ENCODE measurements at places on chromosomes 7 and 10. TPM values are rescaled to one million over a fixed set of nuclear protein-coding genes. Genes with fewer than 3 reads are reported as not detected.

The PLEKHS1 gene
- not detected for total RNA-seq

The HMX3 gene
- not detected for total RNA-seq

The SH2D4B gene
- 0.12 TPM for total RNA-seq

The FRMD4A gene
- total RNA-seq, result 3.4 TPM

The ZDHHC16 gene
- total RNA-seq, result 41.5 TPM

The ENTPD1 gene
- 108 TPM for total RNA-seq

The PHF14 gene
- total RNA-seq, result 45.1 TPM

The OIT3 gene
- not detected for total RNA-seq

The PRKAG2 gene
- total RNA-seq, result 56.3 TPM

The GRID2IP gene
- total RNA-seq, result 1.7 TPM

The INSYN2A gene
- not detected for total RNA-seq

The UNCX gene
- total RNA-seq, result not detected

The CYP2E1 gene
- 2.1 TPM for total RNA-seq

The AOAH gene
- total RNA-seq, result 4.7 TPM

The ZNF467 gene
- 0.32 TPM for total RNA-seq

The CDC14C gene
- total RNA-seq, result not detected

The FAM20C gene
- total RNA-seq, result 0.54 TPM

The ASB10 gene
- total RNA-seq, result not detected

The MRLN gene
- total RNA-seq, result not detected

The DNTT gene
- total RNA-seq, result not detected

The TMEM72 gene
- total RNA-seq, result not detected

The BTBD16 gene
- not detected for total RNA-seq

The FAM24B gene
- 11.7 TPM for total RNA-seq

The GSAP gene
- 200 TPM for total RNA-seq

The CALHM1 gene
- 0.41 TPM for total RNA-seq

The MYL10 gene
- not detected for total RNA-seq

The UBE2D1 gene
- 13.5 TPM for total RNA-seq

The OGDHL gene
- total RNA-seq, result not detected

The ZNF33B gene
- total RNA-seq, result 66.6 TPM

The PNLIPRP2 gene
- total RNA-seq, result not detected

The SLC13A4 gene
- total RNA-seq, result not detected

The ADK gene
- total RNA-seq, result 53.8 TPM

The ASAH2 gene
- 1.9 TPM for total RNA-seq

The OR2A1 gene
- total RNA-seq, result not detected

The ZP3 gene
- total RNA-seq, result 0.64 TPM

The VPS37D gene
- total RNA-seq, result 0.71 TPM

The PARD3 gene
- total RNA-seq, result not detected

The RBM20 gene
- total RNA-seq, result not detected

The TMEM176B gene
- 0.25 TPM for total RNA-seq

The MMP21 gene
- total RNA-seq, result 0.15 TPM

The ARMC10 gene
- 28.0 TPM for total RNA-seq

The GIMAP4 gene
- 0.27 TPM for total RNA-seq

The PAX4 gene
- total RNA-seq, result not detected

The RNF32 gene
- total RNA-seq, result 2.3 TPM

The ASNS gene
- 39.6 TPM for total RNA-seq

The TRPV6 gene
- total RNA-seq, result not detected

Data from B cell (primary cell).